ENCODE measurements at places on chromosomes 1 and 21. TPM values are rescaled to one million over a fixed set of nuclear protein-coding genes. Genes with fewer than 3 reads are reported as not detected.
A peak's percentile ranks its signal among the peaks of the same experiment; 100 is the strongest.

DNA sequence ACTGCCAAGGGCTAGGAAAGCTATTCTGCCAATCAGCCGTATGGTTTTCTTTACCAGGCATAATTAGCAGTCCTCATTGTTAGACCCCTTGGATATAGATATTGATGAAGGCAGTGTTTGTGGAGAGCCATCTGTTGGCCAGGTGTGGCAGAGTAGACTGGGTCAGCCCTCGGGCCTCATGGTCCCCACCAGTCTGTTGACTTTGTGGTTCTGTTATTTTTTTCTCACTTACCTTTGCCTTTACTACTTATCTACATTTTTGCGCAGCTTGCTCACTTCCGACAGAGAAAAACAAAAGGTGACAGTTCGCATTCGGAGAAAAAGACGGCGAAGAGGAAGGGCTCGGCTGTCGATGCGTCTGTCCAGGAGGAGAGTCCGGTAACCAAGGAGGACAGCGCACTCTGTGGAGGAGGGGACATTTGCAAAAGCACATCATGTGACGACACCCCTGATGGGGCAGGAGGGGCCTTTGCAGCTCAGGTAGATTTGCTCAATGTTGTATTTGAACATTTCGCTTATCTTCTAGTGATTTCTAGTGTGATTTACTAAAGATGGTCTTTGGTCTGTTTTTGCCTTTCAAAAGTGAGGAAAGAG, 2.3 kb downstream of the PCNT start:
- no peak for DNase-seq

- DNase-seq, result peak; percentile 17
Measured at GRCh38 chr1:10788592-10789006, 7.8 kb downstream of the CASZ1 start.

DNA sequence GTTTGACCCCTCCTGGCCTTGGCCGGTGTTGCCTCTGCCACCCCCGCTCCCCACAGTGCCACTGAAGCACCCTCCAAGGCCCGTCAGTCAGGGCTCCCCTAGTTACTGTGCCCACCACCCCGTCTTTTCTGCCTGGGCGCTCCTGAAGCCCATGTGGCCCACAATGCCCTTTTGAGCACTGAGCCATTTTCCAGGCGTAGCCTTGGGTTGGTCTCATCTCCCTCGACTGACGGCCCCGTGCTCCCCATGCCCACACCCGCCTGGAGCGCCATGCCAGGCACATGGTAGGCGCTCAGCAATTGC, 107.9 kb downstream of the WDR4 start:
- DNase-seq, result no peak

The AGT gene
- not detected for total RNA-seq

- DNase-seq, result peak; percentile 93
Measured at GRCh38 chr1:248838357-248839167, 538 bp downstream of the ZNF672 start.

The MYOC gene
- not detected for total RNA-seq

GRCh38 chr1:184640505-184640904, 114.2 kb downstream of the EDEM3 start:
- DNase-seq, result no peak

GRCh38 chr1:194223596-194223995, 1037.2 kb upstream of the B3GALT2 start:
- DNase-seq, result no peak

The GSTM5 gene
- total RNA-seq, result not detected

The OPRD1 gene
- total RNA-seq, result not detected

- peak; percentile 86 for DNase-seq
Measured at GRCh38 chr1:228166170-228166936, 749 bp downstream of the IBA57 start.
